ENCODE measurements at places on chromosomes 11 and 22. TPM values are rescaled to one million over a fixed set of nuclear protein-coding genes. Genes with fewer than 3 reads are reported as not detected.

DNA sequence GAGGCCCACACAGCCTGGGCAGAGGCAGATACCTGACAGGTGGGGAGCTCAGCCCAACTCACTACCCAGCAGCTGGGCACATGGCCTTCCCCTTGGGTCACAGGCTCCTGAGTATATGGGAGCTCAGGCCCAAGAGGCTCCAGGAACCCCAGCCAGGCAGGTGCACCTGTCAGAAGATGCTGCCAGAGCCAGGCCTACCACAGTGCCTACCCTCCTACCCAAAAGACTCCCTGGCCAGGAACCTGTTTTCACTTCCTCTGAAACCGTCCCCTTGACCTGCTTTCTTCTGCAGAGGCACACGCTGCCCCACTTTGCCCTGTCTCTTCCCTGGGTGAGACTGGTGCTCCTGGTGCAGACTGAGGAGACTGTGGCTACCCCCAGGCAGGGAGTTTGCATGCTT is 2.9 kb downstream of the CHID1 start:
- DNase-seq: no peak

GRCh38 chr11:94794287-94795168 is 26.4 kb downstream of the AMOTL1 start:
- peak; percentile 94 for DNase-seq

DNA sequence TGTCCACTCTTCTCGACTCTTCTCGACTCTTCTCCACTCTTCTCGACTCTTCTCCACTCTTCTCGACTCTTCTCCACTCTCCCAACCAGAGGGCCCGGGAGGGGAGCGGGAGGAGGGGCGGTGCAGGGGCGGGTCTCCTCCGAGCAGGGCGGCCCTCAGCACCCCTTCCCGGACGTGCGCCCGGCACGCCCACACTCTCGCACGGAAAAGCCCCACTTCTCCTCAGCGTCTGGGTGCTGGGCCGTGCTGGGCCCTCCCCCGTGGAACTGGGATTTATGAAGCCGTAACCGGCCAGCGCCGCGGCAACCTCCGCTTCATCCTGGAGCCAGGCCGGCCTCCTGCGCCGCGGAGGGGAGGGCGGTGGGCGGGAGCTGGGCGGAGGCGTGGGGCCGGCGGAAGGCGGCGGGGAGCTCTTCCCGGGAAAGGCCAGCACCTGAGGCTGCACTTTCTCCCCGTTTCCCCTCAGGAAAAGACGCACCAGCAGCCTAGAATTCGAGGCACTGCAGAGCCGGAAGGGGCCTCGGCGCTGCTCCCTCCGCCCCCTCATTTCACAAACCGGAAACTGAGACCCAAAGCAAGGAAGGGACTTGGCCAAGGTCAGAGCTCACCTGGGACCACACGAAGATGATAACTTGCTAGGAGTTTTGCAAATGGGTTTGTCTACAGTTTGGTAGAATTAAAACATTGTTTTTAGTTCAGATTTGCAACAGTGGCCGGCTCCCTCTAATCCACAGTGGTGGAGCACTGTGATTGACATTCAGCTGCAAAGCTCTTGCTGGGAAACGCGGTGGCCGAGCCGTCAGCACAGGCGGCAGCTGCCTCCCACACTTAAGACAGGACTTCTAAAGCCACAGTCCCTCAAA is 31.6 kb upstream of the JAM3 start:
- DNase-seq: peak; percentile 53

GRCh38 chr11:73661035-73661628 is 14.8 kb downstream of the PLEKHB1 start:
- peak; percentile 81 for DNase-seq

CNTN5 gene
- total RNA-seq: not detected

GSTT2 gene
- total RNA-seq: 0.64 TPM

RCN1 gene
- total RNA-seq: 280 TPM

SYNGR1 gene
- total RNA-seq: 18.4 TPM
